ENCODE measurements at places on chromosomes 3 and 15.

GRCh38 chr3:53750253-53751210 lies 95.7 kb downstream of the CHDH start:
- DNase-seq = peak; percentile 65

DNA sequence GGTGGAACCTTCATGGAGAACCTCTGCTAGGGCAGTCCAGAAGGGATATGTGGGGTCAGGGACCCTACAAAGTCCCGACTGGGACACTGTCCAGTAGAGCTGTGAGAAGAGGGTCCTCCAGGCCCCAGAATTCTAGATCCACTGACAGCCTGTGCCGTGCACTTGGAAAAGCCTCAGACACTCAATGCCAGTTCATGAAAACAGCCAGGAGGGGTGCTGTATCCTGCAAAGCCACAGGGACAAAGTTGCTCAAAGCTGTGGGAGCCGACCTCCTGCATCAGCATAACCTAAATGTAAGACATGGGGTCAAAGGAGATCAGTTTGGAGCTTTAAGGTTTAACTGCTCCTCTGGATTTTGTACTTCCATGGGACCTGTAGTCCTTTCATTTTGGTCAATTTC lies 448.8 kb upstream of the CADM2 start:
- no peak for DNase-seq

DNA sequence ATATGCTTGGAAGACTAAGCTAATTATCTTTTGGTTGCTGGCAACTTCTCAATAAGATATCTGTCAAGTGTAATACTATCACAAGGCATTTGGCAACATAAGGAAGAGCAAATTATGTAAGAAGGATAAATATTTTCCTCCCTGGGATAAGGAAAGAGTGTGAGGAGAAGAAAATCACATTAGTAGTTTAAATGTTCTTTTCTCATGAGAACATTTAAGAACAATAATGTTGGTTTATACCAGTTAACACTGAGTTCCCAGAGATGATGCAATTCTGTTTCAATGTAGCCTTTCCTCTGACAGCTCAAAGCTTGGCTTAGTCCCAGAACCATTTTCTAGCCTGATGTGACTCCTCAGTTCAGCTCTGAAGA lies 66.1 kb upstream of the NPHP3 start:
- no peak for DNase-seq

GRCh38 chr3:39148435-39149058 lies 4.8 kb downstream of the CSRNP1 start:
- DNase-seq = no peak

DNA sequence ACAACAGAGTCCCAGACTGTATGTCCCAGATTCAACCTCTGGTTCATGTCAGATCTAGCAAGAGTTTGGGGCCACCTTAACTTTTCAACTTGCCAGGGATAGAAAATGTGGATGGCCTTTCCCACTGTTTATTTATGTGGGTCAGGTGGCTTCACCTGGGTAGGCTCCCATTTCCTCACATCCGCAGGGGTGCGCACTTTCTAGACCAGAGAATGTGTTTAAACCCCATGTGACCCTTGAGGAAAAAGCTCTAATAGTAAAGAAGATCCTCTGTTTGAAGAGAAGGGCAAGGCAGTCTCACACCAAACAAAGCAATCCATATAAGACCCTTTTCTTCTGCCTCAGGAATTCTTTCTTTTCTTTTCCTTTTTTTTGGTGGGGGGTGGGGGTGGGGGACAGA lies 167.2 kb upstream of the TSC22D2 start:
- DNase-seq = no peak

DNA sequence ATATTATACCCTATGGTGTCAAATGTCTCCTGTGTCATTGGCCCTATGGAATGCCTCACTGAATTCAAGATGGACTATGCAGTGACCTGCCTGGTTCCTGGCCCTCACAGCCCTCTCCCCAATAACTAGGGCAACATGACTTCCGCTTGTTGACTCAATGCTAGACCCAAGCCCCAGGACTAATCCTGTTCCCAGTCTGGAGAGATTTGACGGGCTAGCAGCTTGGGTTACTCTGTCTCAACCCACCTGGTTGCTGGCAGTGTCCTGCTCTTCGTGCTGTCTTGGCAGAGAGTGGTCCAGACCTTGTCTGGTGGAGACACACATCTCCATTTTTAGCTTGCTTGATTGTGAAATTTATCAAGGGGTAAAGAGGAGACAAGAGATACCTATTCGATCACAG lies 135.8 kb upstream of the HES1 start:
- no peak for DNase-seq

GRCh38 chr15:89230277-89230676 lies 8.9 kb upstream of the RLBP1 start:
- no peak for DNase-seq

- DNase-seq = no peak
These were observed 149.6 kb downstream of the MAGI1 start for GRCh38 chr3:65888980-65889706.

DNA sequence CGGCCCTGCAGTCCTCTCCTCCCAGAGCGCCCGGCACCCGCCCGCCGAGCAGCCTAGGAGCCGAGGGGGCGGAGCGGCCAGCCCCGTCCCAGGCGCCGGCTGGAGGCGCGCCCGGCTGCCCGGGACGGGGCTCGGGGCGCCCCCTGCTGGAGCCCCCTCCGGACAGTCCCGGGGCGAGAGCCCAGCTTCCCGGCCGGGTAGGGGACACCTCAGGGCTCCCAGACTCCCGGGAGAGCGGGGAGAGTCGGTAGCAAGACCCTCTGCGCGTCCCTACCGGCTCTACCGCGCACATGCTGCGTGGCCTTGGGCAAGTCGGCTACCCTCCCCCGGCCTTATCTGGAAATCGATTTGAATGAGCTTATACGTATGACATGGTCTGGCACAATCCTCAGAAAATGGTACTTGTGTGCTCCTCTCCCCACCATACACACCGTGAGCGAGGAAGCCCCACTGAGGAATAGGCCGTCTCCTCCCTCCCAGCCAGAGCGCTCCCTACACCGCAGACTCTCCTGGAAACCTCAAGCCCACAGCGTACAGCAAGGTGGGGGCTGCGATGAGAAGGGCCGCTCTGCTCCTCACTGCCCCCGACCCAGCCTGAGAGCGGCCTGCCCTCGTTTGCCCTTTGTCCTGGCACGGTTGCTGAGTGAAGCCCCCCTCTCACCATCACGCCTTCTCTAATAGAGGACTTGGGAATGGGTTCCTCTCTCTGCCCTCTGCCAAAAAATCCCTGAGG lies at the start of gene DAPK2:
Gene DAPK2 (minus strand): TSS at position 65 of the 733 bp plus-strand sequence. CDS start 6,224 bp downstream, outside the sequence.
- DNase-seq = peak; percentile 87

GRCh38 chr3:171977860-171978259 lies 61.5 kb upstream of the FNDC3B start:
- no peak for DNase-seq

DNA sequence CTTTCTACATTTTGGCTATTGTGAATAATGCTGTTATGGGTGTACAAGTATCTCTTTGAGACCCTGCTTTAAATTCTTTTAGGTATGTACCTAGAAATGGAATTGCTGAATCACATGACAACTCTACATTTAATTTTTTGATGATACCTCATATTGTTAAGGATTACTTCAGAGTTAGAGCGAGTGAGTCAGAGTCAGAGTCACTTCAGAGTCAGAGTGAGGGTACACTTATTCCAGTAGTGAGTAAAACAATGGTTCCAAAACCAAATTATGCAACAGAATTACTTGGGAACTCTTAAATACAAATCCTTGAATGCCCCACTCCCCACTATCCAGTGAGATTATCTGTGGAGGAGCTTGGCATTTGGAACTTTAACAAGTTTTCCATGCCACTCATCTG lies 50.3 kb upstream of the SNRK start:
- DNase-seq = no peak

- DNase-seq = no peak
These were observed 219.7 kb upstream of the NAALADL2 start for GRCh38 chr3:174639406-174639805.

DNA sequence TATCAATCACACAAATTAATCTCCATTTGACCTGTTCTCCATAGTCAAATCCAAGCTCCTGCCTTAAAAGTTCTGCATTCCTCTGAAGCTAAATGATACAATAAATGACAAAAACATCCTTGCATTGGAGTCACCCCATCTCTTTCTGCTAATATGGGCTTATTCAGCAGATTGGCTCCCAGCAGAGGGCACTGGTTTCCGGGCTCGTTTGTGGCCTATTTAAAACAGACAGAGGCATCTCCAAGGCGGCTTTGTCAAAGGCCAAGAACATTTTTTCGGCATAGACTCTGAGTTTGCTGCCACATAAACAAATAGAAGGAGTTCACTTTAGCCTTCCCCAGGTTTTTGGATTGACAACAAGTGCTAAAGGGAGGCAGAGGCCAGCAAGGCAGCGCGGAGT lies 204.4 kb upstream of the RASGRP1 start:
- no peak for DNase-seq

DNA sequence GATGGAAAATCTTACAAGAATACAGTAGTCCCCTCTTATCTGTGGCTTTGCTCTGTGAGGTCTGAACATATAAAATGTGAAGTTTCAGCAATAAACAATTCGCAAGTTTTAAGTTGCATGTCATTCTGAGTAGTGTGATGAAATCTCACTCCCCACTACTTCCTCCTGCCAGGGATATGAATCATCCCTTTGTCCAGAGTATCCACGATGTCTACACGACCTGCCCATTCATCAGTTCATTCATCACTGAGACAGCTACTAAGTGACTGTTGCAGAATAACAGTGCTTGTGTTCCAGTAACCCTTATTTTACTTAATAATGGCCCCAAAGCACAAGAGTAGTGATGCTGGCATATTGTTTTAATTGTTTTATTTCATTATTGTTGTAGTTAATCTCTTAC lies 489.2 kb upstream of the UBE2E2 start:
- DNase-seq = no peak

- no peak for DNase-seq
These were observed 19.0 kb downstream of the SEMA6D start for GRCh38 chr15:47736143-47736786.

DNA sequence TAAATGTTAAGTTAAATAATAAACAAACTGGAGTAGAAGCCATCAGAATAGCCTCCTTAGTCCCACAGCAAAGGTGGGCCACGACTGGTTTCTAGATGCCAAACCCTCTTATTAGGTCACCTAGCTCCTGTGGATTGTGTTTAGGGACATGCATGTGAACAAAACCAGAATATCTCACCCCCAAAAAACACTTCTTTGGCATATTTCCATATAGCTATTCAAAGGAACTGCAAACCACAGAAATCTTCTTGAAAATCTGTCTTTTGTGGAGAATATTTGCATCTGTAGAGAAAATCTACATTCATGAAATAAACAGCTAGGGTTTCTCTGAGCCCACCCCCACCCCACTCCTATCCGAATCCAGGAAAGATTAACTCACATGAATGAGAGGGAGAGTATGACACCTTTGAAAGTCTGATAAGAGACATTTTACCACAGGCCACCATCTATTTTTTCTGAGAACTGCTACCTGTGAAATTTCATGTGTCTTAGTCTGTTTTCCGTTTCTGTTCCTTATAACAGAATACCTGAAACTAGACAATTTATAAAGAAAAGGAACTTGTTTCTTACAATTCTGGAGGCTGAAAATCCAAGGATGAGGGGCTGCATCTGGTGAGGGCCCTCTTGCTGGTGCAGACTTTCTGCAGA lies 159.4 kb downstream of the NEK10 start:
- DNase-seq = no peak

GRCh38 chr3:188931531-188931930 lies 240.2 kb upstream of the TPRG1 start:
- DNase-seq = no peak

DNA sequence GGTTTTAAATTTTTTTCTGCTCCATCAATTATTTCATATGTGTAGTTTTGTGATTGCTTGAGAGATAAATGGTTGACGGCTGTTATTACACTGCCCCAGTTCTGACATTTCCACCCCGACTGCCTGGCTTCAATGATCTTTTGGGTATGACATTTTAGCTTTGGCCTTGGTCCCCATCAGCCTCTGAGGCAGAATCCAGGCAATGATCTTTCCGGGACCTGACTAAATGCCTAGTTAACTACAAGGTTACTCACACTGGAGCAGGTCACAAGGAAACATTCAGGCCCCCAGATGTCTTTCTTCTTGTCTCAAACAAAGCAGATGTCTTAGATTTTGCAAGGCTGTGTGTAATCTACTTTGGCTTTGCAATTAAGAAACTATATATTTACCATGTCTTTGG lies 61.1 kb upstream of the TMCO5A start:
- no peak for DNase-seq

DNA sequence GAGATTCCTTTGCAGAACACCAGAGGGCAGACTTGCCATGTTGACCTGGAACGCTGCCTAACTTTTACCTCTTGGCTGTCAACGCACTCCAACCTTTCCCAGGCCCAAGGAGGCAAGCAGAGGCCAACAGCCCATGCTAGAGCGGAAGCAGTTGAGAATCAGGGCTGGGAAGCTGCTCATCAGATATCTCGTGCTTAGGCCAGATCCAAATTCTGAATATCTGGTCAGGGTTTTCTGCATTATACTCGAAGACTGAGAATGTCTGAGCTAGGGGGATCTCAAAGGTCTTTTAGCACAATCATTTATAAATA lies 2.5 kb downstream of the XIRP1 start:
- DNase-seq = peak; percentile 81

DNA sequence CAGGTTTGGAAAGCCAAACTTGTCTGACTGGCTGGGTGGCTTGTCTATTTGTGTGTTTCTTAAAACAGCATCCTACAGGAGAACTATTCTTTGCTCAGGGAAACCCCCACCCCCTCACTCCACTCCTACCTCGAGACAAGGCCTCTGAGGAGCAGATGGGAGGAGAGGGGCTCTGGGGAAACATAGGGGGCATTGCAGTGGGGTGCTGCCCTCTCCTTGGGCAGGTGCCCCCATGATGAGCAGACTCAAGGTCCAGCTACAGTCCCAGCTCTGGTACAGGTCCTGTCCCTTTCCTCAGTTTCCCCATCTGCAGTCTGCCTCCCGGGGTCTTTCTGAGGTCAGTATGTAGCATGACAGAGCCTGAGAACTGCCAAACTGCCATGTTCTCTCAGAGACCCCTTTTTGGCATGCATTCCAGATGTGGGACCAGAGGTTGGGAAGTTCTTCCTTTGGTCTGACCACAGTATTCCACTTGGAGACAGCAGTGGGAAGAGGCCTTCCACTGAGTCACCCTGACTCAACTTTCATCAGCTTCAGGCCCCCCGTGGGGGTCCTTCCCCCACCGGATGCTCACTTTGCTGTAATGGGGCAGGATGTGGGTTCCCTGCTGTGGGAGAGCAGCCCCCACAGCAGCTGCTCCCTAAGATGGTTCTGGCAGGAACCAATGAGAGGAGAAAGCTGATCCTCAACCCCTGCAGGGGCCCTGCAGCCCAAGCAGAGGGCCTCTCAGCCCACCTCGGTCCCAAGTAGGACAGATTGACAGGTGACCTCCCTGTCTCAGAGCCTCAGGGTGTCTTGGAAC lies 32.3 kb upstream of the CYP11A1 start:
- no peak for DNase-seq

- DNase-seq = no peak
These were observed 32.6 kb upstream of the SPTBN5 start for GRCh38 chr15:41926185-41927056.

GRCh38 chr3:184383033-184383740 lies 3.3 kb downstream of the CHRD start:
- DNase-seq = peak; percentile 50

All from activated effector memory CD4-positive, alpha-beta T cell treated with anti-CD3 and anti-CD28 coated beads, Interleukin-2, amount 50 U/mL, for 16 hours (primary cell).